ENCODE measurements at places on chromosomes 16 and 17. TPM values are rescaled to one million over a fixed set of nuclear protein-coding genes. Genes with fewer than 3 reads are reported as not detected.

Gene LPO
- not detected for total RNA-seq

Gene KRTAP4-1
- total RNA-seq, result not detected

DNA sequence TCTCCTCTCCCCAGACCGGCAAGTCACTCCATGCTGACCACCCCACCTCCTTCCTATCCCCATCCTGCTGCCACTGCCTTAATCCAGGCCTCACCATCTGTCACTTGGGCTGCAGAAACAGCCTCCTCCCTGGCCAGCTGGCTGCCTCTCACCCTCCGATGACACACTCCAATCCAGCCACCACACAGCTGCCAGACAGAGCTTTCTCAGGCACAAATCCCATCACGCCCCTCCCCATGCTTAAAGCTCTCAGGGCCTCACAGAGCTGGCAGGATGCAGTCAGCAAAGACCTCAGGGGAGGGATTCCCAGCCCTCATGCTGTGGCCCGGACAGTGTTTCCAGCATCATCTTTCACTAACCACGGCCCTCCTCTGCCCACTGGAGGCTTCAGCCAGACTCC, 13.7 kb downstream of the CAMKK1 start:
- no peaks in the 10 kb centered on the region for H3K36me3 ChIP-seq
- DNase-seq, result no peak
- no peaks in the 10 kb centered on the region for H3K4me1 ChIP-seq
- no peaks in the 10 kb centered on the region for H3K27me3 ChIP-seq

DNA sequence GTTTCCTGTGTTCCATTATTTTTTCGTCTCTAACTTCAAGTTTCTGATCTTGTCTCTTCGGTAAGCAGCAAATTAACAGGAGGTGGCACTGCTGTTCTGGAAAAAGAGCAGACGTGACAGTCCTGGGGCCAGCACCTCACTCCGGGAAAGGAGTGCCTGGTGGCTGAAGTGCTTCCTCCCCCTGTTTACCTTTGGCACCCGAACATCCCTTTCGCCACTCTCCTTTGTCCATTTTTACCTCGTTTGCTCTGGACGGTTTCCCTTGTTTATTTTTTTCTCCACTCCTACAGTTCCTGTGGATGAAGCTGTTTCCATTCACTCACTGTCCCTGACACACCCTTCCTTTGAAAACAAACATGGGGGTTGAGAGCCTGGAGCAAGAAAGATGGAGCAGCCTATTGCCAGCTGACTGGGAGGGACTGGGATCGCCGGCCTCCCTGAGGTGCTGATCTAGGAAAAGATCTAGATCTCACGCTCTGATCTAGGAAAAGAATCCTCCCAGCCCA, 12.6 kb downstream of the SAP30BP start:
- peaks cover 58% of the 10 kb centered on the region for H3K4me1 ChIP-seq
- H3K27ac ChIP-seq, result peak overlapping the region; percentile 51
- no peak overlapping the region for H3K4me3 ChIP-seq
- no peaks in the 10 kb centered on the region for H3K27me3 ChIP-seq

DNA sequence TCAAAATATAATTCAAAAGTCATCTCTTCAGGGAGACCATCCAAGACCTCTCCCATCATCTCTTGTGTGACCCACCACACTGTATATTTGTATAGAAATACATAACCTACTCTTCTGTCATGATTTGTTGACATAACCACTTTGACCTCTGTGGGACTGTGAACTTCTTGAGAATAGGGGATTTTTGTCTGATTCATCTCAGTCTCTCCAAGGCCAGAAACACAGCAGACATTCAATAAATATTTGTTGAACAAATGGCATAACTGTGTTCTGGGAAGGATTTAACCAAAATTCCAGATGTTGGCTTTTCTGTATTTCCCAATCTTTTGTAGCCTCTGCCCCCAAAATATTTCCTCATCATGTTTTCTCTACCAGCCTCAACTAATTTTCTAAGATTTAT, 169.7 kb downstream of the CDH11 start:
- no peaks in the 10 kb centered on the region for H3K4me1 ChIP-seq
- H3K4me3 ChIP-seq, result no peak overlapping the region
- H3K27ac ChIP-seq, result no peak overlapping the region
- no peaks in the 10 kb centered on the region for H3K36me3 ChIP-seq
- H3K27me3 ChIP-seq, result no peaks in the 10 kb centered on the region

- DNase-seq, result no peak
- peaks cover 6% of the 10 kb centered on the region for H3K4me1 ChIP-seq
- no peak overlapping the region for H3K4me3 ChIP-seq
- no peak overlapping the region for H3K27ac ChIP-seq
These were observed 37.2 kb downstream of the SMPD3 start for GRCh38 chr16:68411086-68411485.

GRCh38 chr16:67443265-67443664, 12.3 kb downstream of the HSD11B2 start:
- DNase-seq, result no peak
- H3K4me1 ChIP-seq, result no peaks in the 10 kb centered on the region
- H3K36me3 ChIP-seq, result no peaks in the 10 kb centered on the region
- no peaks in the 10 kb centered on the region for H3K27me3 ChIP-seq
- H3K27ac ChIP-seq, result no peak overlapping the region

GRCh38 chr16:8237452-8237851, 352.9 kb downstream of the TMEM114 start:
- no peak overlapping the region for H3K27ac ChIP-seq
- no peak overlapping the region for H3K4me3 ChIP-seq
- no peaks in the 10 kb centered on the region for H3K4me1 ChIP-seq
- H3K36me3 ChIP-seq, result no peaks in the 10 kb centered on the region

GRCh38 chr16:82340531-82340930, 170.5 kb upstream of the MPHOSPH6 start:
- no peaks in the 10 kb centered on the region for H3K4me1 ChIP-seq
- no peak for DNase-seq
- H3K27ac ChIP-seq, result no peak overlapping the region
- no peaks in the 10 kb centered on the region for H3K36me3 ChIP-seq
- H3K27me3 ChIP-seq, result peaks cover 11% of the 10 kb centered on the region

Gene PRSS21
- 77.4 TPM for total RNA-seq

Gene KCNJ2
- total RNA-seq, result not detected

DNA sequence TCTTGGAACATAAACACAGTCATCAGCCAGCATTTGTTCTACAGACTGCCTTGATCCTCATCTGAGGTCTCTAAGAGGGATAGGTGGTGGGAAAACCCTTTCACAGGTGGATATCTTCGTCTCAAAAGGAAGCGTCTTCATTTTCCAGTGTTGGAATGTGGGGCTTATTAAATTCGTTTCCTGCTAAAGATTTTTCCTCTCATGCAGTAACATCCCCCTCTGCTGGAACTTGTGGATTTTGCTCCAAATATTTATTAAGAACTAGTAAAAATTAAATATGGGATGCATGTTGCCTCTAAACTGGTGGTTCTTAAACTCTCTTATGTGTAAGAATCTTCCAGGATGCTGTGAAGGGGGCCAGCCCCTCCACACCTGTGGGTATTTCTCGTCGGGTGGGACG, 20.1 kb upstream of the MLYCD start:
- H3K36me3 ChIP-seq, result no peaks in the 10 kb centered on the region
- peaks cover 94% of the 10 kb centered on the region for H3K27me3 ChIP-seq
- no peak overlapping the region for H3K27ac ChIP-seq
- H3K4me1 ChIP-seq, result no peaks in the 10 kb centered on the region
- H3K4me3 ChIP-seq, result no peak overlapping the region
- DNase-seq, result peak; percentile 41

Gene DBF4B
- 33.3 TPM for total RNA-seq

GRCh38 chr17:44118427-44119050, 4.9 kb downstream of the HDAC5 start:
- H3K27me3 ChIP-seq, result peaks cover 4% of the 10 kb centered on the region
- no peak for DNase-seq
- no peak overlapping the region for H3K27ac ChIP-seq
- H3K4me1 ChIP-seq, result peaks cover 7% of the 10 kb centered on the region
- H3K4me3 ChIP-seq, result no peak overlapping the region

DNA sequence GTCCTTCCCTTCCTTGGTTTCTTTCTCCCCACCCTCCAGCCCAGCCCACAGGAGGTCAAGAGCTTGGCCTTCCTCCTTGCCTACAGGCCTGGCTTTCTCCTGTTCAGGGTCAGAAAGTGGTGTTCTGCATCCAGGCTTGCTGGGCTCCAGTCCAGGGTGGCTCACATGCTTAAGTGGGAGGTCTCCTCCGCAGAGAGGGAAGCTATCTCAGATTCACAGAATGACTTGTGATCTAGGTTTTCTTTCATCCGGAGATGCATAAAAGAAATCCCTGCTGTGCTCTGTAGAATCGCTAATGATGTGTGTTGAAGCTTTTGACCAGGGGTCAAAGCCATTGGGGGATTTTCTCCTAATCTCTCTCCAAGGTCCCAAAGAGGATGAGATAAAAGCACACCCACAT, 382.3 kb upstream of the EEF2KMT start:
- H3K36me3 ChIP-seq, result no peaks in the 10 kb centered on the region
- no peak overlapping the region for H3K4me3 ChIP-seq
- H3K27me3 ChIP-seq, result peaks cover 52% of the 10 kb centered on the region
- no peak overlapping the region for H3K27ac ChIP-seq
- no peaks in the 10 kb centered on the region for H3K4me1 ChIP-seq
- no peak for DNase-seq

Gene HIGD1B
- total RNA-seq, result not detected

DNA sequence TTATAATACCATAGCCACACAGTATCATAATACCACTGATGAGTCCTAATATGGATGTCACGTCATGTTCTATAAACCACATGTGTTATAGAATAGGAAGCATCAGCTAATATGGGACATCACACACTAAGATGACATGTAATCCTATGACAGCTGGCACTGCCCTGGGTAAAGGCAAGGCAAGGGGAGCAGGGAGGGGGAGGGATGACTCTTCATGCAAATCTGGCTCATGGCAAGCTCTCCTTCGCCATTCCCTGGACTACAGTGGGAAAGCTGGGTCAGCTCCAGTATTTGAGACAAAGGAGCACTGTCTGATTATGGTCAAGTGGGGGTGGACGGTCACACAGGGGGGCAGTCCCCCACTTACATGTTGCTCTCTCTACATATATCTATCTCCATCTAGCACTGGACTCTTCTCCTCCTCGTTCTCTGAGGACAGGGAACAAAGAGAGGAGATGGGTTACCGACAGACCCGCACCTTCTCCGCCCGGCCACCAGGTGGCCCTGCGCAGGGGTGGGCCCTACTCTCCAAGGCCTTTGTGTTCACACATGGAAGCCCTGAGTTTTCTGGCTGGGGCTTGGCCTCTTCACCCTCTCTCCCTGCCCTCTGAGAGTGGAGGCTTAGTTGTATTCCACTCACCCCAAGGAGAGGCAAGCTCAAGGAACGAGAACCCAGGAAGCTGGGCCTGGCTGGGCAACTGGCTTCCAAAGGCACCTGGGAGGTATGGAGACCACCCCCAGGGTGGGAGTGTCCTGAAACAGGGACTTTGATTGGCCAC, 23.4 kb upstream of the MPO start:
- H3K4me1 ChIP-seq, result no peaks in the 10 kb centered on the region
- H3K27me3 ChIP-seq, result peaks cover 96% of the 10 kb centered on the region
- no peak overlapping the region for H3K4me3 ChIP-seq
- H3K36me3 ChIP-seq, result no peaks in the 10 kb centered on the region

- no peaks in the 10 kb centered on the region for H3K27me3 ChIP-seq
- DNase-seq, result no peak
- no peak overlapping the region for H3K4me3 ChIP-seq
- peak overlapping the region; percentile 6 for H3K27ac ChIP-seq
- H3K36me3 ChIP-seq, result no peaks in the 10 kb centered on the region
These were observed 63.9 kb downstream of the NUP88 start for GRCh38 chr17:5355421-5356129.

DNA sequence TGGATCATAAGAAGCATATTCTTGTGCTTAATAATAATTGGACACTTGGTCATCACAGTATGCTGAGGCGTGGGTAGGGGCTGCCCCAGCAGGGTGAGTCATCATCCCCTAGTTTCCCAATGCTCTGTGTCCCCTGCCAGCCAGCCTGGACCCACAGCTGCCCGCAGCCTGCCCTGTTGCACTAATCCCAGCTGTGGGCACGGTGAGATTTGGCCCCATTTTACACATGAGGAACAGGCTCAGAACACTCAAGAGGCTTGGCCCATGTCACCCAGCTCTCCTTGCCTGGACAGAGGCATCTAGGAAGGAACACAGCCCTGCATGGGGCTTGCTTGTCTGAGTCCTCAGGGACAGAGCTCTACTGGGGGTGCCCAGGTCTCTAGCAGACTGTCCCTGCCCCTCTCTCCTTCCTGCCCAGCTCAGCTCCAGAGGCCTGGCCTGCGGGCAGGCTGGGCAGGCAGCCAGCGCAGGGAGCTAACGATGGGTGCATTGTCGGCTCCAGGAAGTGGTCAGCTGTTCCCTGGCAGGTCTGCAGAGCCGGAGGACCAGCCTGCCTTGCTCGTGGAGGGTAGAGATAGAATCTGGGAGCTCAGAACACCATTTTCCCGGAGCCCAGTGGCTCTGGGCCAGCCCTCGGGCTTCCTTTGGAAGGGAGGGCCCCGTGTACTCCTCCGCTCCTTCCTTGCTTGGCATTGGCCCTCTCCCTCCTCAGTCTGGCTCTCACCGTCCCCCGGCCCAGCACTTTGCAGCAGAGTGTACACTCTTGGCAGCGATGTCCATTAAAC, 189.4 kb downstream of the RAB11FIP4 start:
- H3K27me3 ChIP-seq, result no peaks in the 10 kb centered on the region
- H3K27ac ChIP-seq, result peak overlapping the region; percentile 71
- peak; percentile 95 for DNase-seq
- no peak overlapping the region for H3K4me3 ChIP-seq
- peaks cover 63% of the 10 kb centered on the region for H3K4me1 ChIP-seq

Gene G6PC1
- total RNA-seq, result not detected

Gene CEP295NL
- 3.6 TPM for total RNA-seq

DNA sequence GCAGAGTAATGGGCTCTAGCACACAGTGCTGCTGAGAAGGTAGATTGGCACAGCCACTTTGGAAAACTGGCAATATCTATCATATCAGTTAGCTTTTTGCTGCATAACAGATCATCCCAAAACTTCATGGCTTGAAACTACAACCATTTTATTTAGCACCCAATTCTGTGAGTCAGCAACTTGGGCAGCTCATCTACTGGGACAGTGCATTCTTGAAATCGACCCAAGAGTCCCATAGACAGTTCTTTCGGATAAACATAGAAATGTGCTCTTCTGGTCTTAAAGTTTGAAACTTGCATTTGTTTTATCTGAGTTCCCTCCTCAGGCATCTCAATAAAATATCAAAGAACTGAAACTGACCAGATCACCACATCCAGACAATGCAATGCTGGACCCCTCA, 76.7 kb downstream of the CEP112 start:
- DNase-seq, result no peak
- H3K4me3 ChIP-seq, result no peak overlapping the region
- H3K4me1 ChIP-seq, result no peaks in the 10 kb centered on the region
- H3K27me3 ChIP-seq, result no peaks in the 10 kb centered on the region

- no peaks in the 10 kb centered on the region for H3K4me1 ChIP-seq
- H3K27me3 ChIP-seq, result no peaks in the 10 kb centered on the region
- H3K4me3 ChIP-seq, result no peak overlapping the region
- H3K27ac ChIP-seq, result no peak overlapping the region
These were observed 43.2 kb downstream of the RAB11FIP4 start for GRCh38 chr17:31434727-31435050.

Gene TAC4
- not detected for total RNA-seq

DNA sequence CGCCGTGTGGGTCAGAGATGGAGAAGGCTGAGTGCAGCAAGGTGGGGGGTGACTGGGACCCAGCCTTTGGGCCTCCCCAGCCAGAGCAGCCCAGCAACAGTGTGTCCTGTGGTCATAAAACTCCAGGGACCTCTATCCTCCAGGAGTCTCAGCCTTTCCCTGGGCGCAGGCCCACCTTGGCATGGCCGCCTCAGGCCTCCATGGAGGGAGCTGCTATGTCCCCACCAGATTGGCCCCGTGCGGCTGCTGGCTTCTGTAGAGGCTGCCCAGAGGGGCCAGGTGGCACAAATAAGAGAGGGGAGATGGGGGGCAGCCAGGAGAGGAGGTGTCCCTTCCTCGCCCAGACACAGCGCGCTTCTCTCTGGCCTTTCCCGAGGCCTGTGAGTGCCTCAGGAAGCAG, 2.6 kb upstream of the SYNGR3 start:
- H3K36me3 ChIP-seq, result no peaks in the 10 kb centered on the region
- H3K4me3 ChIP-seq, result no peak overlapping the region
- DNase-seq, result no peak
- no peaks in the 10 kb centered on the region for H3K27me3 ChIP-seq
- H3K27ac ChIP-seq, result no peak overlapping the region
- H3K4me1 ChIP-seq, result peaks cover 40% of the 10 kb centered on the region
